ENCODE measurements at places on chromosomes 11 and 22.

DNA sequence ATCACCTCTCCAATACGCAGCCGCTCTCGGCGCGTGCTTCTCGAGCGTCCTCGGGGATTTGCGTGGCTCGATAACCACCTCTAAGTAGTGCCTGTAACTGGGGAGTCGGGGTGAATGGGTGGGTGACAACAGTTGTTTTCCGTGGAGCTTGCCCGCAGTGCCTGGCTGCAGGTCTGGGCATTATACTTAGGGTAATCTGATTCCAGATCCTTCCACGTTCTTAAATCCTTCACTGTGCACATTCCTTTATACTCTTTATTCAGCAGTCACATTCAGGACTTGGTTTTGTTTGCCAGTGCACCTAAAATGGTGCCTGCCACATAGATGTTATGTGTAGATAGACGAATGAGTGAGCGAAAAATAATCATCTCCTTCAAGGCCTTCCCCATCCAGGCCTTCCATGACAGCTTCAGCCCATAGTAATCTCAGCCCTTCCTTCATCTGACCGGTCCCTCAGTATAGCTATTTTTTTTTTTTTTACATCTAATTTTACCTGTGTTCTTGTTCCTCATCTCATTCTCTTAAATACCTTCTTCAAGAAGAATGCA lies 602 bp downstream of the NAT10 start:
- DNase-seq: no peak

DNA sequence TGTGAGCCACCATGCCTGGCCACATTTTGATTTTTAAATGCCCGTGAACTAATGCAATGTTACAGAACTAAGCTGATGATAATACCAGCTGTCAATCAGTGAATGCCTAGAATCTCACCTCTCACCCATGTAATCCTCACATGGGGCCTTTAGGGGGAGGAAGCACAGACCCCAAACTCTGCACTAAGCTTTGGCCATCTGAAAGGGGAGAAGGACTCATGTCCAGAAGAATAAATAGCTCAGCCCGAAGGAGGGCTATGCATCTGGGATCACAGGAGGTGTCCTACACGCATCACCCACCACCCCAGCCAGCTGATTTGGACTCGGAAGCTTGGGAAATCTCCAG lies 36.0 kb upstream of the YPEL1 start:
- no peak for DNase-seq

GRCh38 chr11:106271686-106272085 lies 194.2 kb downstream of the AASDHPPT start:
- no peak for DNase-seq

GRCh38 chr11:78168539-78169477 lies 19.6 kb downstream of the KCTD21 start:
- no peak for DNase-seq

GRCh38 chr11:121714351-121714750 lies 261.6 kb upstream of the SORL1-AS1 start:
- DNase-seq: no peak

- no peak for DNase-seq
Measured at GRCh38 chr11:13551834-13552233, 56.0 kb upstream of the PTH start.

GRCh38 chr11:68828155-68828931 lies 13.4 kb downstream of the CPT1A start:
- no peak for DNase-seq

DNA sequence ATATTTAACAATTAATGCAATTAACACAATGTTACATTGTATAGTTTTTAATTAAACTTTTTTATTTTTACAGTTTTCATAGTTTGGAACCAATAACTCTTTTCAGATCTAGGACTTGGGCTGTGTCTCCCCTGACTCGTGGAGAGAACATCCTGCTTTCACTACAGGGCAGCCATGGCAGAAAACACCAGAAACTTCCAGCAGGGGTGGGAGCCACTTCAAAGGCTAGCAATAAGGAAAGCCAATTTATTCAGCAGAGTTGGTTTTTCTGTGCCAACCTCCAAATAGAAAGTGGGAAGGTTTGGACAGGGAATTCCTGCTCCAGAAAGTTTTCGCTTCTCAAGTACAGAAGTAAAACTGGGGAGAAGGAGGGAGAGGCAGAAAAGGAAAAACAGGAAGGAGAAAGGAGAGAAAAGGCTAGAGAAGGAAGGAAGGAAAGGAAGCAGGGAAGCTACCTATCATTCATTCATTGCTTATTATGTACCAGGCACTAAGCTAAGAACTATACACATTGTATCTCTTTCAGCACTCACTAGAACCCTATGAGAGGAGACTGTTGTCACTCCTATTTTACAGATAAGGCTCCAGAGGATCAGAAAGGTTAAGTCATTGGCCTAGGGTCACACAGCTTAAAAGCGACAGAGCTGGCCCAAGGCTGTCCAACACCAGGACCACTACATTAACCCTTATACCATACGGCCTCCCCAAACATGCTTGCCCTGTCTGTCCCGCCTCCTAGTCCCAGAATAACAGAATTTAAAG lies 54.8 kb upstream of the CREB3L1 start:
- no peak for DNase-seq

GRCh38 chr11:88596786-88597185 lies 259.2 kb upstream of the CTSC start:
- DNase-seq: no peak

Measured in D341Med (cell line).